Stimulated activated CD8-positive, alpha-beta memory T cell treated with anti-CD3 and anti-CD28 coated beads, Interleukin-15, amount 100 ng/mL, for 48 hours (primary cell): ENCODE measurements at places on chromosomes 5 and 9.

GRCh38 chr9:98596486-98596885, 112.2 kb downstream of the GABBR2 start:
- no peak for DNase-seq

- no peak for DNase-seq
These were observed 284.4 kb downstream of the OSTF1 start for GRCh38 chr9:75372499-75373268.

DNA sequence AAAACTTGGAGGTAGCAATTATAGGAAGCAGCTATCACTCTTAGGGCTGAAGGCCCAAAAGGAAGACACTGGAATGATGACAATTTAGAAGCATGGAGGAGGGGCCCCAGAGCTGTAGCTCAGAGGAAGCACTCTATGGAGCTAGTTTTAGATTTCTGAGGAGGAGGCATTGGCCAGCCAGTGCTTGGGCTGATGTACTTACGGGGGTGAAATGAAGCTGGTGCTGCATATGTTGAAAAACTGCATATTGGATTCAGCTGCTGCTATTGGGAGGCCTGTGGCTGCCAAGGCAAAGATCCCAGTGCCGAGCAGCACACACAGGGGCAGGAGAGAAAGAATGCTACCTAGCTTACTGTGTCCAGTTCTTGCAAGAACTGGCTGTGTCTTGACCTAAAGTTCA, 53.9 kb upstream of the HMHB1 start:
- no peak for DNase-seq

DNA sequence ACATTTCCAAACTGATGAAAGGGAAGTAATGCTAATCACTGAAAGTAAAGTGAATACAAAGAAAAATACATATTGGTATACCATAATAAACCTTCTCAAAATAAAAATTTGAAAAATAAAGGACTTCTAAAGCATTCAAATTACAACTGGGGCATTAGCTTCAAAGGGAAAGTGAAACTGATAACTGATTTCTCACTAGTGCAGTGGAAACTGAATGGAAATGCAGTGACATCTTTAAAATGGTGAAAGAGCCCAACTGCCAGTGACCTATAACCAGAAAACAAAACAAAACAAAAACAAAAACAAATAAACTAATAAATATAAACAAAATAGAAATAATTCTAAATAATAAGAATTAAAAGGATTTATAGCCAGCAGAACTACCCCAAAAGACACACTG, 297.5 kb upstream of the GRIN3A start:
- no peak for DNase-seq

- no peak for DNase-seq
These were observed 16.8 kb downstream of the NUP214 start for GRCh38 chr9:131142160-131142559.

GRCh38 chr5:88691230-88691582, 191.8 kb downstream of the MEF2C start:
- DNase-seq, result no peak

DNA sequence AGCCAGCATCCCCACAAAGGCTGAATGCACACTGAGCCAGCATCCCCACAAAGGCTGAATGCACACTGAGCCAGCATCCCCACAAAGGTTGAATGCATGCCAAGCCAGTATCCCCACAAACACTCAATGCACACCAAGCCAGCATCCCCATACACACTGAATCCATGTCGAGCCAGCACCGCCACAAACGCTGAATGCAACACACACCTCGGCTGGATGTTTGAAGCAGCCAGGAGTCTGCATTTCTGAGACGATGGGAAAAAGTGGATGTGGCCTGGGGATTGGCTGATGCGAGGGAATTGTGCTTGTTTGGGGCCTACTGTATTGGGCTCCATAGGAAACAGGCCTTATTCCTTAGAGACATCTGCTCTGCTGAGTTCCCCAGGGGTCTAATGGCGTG, 30.9 kb upstream of the CEP72 start:
- DNase-seq, result no peak

GRCh38 chr9:81741103-81741502, 51.8 kb upstream of the TLE1 start:
- DNase-seq, result no peak

DNA sequence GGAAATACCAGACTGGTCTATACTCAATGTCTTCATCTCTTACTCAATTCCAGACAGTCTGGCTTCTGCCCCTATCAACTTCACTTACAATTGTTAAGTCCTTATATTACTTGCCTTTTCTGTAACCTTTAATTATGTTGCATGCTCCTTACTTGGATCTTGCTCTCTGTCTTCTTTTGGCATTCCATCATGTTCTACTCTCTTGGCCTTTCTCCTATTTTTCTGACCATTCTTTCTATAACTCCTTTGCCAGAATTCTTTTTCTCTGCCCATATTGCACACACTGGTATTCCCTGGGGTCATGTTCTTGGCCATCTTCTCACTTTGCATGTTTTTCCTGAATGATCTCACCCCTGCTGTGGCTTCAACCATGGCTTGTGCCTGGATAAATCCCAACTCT, 209.8 kb upstream of the ZNF462 start:
- no peak for DNase-seq

- DNase-seq, result no peak
These were observed 602 bp downstream of the RPL37 start for GRCh38 chr5:40834391-40834848.

- no peak for DNase-seq
These were observed 48.6 kb downstream of the CYSTM1 start for GRCh38 chr5:140223567-140223966.

- DNase-seq, result no peak
These were observed 666.8 kb upstream of the GRAMD2B start for GRCh38 chr5:125756456-125756855.

- DNase-seq, result no peak
These were observed 39.2 kb downstream of the TLE4 start for GRCh38 chr9:79610791-79611614.

- DNase-seq, result no peak
These were observed 201.2 kb downstream of the EBF1 start for GRCh38 chr5:158898185-158899177.

DNA sequence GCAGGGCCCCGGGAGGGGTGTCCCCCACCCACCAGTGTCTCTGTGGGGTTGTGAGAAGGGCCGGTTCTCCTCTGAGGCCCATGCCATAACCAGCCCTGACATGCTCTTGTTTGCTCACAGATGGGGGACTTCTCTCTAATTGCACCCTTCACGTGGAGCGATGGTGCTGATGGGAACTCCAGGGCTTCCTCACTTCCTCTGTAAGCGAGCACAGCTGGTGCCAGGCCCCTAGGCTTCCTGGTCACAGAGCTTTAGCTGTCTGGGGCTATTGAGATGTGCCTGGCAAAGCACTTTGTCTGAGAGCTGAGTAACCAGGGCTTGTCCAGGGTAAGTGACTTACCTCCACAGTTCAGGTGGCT, 36.4 kb downstream of the PHF2 start:
- DNase-seq, result no peak

- DNase-seq, result no peak
These were observed 320.2 kb downstream of the RFX3 start for GRCh38 chr9:3205421-3206095.

DNA sequence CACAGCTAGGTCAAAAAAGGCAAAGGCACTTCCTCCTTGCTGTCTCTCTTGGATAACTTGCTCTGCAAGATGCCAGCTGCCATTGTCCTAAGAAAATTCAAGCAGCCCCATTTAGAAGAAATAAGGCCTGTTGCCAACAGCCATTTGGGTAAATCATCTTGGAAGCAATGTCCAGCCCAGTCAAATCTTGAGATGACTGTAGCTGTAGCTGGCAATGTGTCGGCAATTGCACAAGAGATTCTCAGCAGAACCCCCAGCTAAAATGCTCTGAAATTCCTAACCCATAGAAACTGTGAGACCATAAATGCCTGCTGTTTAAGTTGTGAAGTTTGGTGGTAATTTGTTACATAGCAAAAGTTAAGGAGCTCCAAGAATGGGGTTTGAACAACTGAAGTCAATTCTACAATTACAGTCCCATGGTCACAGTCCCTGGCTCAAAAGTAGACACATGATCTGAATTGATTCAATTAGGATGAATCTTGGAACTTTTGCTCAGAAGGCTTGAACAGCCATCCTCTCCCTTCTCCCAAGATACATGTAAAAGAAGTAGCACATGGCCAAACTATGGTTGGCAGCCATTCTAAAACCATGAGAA, 151.1 kb downstream of the MPDZ start:
- no peak for DNase-seq

DNA sequence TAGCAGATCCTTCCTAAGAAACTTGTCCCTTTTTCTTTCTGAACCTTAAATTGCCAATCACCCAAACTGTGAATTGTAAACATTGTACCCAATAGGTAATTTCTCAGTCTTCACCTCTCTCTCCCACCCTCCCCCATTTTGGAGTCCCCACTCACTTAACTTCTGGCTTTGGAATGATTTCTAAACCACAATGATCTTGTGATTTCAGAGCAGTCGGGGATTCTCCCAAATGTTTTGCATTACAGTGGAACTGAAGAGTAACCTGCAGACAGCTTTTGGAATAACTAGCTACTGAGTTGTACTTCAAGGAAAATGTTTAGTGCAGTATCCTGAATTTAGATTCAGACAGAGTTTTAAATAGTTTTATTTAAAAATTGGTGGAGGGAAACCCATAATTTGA, 19.2 kb downstream of the SLC27A6 start:
- DNase-seq, result no peak

DNA sequence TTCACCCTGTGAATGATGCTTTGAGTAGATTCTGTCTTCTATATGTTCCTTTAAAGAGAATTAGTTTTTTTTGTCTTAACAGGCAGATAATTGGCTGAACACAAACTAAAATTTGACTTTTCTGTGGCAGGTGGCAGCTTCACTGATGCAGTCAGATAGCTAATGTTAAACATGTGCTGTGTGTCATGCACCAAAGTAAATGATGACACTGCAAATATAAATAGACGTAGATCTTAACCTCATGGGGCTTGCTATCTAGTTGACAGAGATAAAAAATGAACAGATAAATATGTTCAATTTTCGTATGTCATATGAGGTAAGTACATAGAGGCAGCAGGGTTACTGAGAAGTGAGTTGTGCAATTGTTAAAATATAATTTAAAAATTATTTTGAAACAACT, 82.7 kb downstream of the PARP8 start:
- no peak for DNase-seq

GRCh38 chr9:83339435-83339834, 198.8 kb downstream of the FRMD3 start:
- no peak for DNase-seq

DNA sequence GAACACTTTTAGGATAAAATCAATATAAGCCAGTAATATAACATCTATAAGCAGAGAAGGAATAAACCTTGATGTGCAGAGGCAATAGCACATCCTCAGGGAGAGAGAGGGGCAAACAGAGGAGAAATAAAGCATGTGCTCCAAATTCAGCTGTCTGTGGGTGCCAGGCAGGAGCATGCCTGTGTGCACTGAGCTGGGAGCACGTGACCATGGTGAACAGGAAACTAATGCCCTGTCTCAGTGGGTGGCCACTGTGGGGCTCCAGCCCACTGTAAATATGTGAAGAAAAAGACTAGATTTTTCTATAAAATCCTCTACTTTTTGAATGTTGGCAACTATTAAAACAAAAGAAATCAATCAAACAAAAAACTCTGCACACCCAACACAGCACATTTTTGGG, 55.3 kb downstream of the FYB1 start:
- DNase-seq, result no peak

DNA sequence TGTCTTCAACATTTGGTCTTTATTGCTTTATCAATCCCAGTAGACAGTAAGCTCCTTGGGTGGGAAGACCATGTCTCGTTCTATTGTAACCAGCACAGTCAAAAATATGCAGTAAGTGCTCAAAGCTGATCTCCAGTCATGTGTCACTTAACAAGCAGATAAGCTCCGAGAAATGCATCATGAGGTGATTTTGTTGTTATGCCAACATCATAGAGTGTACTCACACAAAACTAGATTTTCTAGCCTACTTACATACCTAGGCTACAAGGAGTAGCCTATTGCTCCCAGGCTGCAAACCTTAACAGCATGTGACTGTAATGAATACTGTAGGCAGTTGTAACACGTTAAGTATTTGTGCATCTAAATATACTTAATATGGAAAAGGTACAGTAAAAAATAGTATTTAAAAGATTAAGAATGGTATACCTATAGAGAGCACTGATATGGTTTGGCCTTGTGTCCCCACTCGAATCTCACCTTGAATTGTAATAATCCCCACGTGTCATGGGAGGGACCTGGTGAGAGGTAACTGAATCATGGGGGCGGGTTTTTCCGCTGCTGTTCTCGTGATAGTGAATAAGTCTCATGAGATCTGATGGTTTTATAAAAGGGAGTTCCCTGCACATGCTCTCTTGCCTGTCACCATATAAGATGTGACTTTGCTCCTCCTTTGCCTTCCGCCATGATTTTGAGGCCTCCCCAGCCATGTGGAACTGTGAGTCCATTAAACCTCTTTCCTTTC, 39.8 kb upstream of the PCSK5 start:
- DNase-seq, result no peak

DNA sequence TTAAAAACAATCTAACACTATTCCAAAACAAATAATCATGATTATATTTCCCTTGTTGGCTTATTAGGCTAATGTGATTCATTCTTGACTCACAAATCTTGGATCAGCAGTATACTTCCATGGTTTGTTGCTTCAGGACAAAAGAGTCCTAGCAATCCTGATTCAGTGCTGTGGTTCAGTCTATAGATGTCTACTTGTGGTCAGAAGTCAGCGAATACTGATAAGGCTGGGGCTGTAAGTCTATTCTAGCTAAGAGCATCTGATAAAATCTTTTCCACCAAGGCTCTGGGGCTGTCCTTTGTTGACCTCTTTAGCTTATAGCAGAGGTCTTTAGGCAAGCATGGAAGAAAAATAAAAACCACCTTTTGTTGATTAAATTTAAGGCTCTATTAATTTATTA, 4.4 kb upstream of the SMIM3 start:
- no peak for DNase-seq

- no peak for DNase-seq
These were observed 658.1 kb upstream of the ARRDC3 start for GRCh38 chr5:92041206-92041605.

GRCh38 chr5:102718819-102719218, 36.3 kb upstream of the PAM start:
- DNase-seq, result no peak

GRCh38 chr5:56078278-56079156, 83.8 kb upstream of the IL6ST start:
- DNase-seq, result no peak

GRCh38 chr5:138180183-138180782, 1.4 kb downstream of the KIF20A start:
- no peak for DNase-seq

DNA sequence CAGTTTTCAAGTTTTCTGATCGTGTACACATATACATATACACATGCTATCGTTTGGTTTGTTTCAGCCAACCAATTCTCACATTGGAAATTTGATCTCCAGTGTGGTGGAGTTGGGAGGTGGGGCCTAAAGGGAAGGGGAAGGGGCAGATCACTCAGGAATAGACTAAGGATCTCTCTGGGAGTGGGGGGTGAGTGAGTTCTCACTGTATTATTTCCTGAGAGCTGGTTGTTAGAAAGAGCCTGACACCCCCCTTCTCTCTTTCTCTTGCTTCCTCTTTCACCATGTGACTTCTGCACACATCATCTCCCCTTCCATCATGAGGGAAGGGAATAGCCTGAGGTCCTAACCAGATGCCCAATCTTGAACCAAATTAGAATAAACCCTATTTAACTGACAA, 551.7 kb downstream of the MAT2B start:
- no peak for DNase-seq

- no peak for DNase-seq
These were observed 167.6 kb downstream of the NFIB start for GRCh38 chr9:14146201-14146874.

GRCh38 chr5:179404321-179405053, 59.2 kb upstream of the ADAMTS2 start:
- no peak for DNase-seq

GRCh38 chr5:77133061-77133758, 46.1 kb upstream of the ZBED3 start:
- DNase-seq, result no peak

GRCh38 chr5:139982975-139983240, 60.2 kb downstream of the NRG2 start:
- DNase-seq, result no peak
